ENCODE measurements at places on chromosomes 3 and 15.
A peak's percentile ranks its signal among the peaks of the same experiment; 100 is the strongest.

DNA sequence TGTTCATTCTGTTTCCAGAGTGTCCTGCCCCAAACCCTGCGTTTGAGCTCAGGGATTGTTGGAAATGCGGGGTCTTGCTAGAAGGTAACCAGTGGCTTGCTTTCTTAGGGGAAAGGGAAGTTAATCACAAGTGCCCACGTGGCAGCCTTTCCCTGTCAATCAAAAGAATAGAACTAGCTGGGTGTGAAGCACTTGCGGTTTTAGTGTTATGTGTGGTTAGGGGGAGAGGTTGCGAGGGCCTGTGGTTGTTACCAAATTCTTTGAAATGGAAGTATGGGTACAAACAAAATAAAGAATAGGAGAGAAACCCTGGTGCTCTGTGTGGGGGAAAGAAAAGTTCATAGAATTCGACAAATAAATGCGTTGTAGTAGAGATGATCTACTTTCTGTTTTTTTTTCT lies 67.6 kb downstream of the FNDC3B start:
- DNase-seq, result no peak

- no peak for DNase-seq
Measured at GRCh38 chr3:138084196-138084595, 31.2 kb downstream of the DZIP1L start.

DNA sequence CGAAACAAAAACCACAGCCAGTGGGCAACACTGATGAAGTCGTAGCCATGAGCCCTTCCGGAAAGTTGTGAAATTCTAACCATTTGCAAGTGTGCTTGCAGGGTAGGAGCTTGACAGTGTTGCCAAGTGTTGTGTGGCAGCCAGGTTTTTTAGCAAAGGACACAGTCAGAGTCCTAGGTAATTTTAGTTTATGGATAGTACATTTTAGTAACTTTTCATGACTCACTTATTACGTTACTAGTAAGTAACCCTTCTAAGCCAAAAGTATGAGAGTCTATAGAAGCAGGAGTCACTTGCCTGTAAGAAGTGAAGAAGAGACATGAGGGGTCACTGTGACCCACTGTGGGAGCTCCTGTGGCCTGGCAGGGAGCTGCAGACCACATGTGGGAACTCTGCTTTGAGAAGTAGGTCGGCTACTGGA lies 54.8 kb upstream of the ADPGK start:
- no peak for DNase-seq

DNA sequence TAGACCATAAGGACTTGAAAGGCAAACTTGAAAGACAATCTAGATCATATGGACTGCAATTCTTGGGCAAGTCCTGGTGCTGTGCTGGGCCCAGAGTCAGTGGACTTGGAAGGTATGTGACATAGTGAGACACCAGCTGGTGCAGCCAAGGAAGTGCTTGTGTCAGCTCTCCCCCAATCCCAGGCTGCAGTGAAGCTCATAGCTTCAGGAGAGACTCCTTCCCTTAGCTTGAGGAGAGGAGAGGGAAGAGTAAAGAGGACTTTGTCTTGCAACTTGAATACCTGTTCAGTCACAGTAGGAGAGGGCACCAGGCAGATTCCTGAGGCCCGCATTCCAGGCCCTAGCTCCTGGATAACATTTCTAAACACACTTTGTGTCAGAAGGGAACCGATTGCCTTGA lies 127.4 kb upstream of the ZPLD1 start:
- no peak for DNase-seq

DNA sequence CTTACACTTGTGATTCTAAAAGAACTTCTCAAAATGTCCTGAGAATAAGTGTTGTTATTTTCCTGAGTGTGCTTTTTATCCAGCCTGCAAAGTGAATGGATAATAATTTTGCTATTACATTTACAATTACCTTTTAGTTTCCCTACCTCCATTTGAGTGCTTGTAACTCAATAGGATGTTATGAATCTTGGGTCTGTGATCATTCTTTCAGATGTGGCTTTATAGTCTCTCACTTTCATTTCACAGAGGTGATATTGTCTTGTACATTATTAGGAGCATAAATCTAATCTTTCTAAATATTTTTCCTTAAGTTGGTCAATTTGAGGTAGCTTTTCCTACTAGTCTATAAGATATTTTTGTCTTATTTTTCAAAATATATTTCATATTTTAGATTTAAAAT lies 386.3 kb upstream of the EPHA6 start:
- DNase-seq, result no peak

DNA sequence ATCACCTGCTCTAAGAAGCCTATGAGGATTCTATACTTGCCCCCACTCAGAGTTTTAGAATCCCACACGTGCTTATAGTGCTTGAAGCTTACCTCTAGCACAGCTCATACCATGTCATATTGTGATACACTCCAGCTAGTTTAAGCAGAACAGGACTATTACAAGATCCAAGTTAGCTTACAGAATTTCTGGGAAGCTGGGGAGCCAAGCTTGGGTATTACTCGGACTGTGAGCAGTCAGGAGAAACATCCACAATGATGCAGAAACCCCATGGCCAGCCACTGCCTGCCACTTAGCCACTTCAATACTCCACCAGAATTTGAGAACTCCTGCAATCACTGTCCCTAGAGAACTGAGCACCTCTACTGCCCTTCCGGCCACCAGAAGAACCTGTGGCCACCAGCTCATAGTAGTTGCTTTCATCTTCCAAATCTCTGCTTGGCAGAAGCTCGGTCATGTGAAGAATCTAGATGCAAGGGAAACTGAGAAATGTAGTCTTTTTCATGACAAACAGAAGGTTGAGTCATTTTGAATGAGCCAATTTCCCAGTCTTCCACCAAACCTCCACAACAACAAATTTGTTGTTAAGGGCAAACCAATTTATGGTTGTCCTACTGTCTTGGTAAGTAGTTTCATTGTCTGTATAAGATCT lies 27.7 kb upstream of the SSR3 start:
- DNase-seq, result no peak

GRCh38 chr3:45874677-45875346 lies 11.5 kb upstream of the CCR9 start:
- DNase-seq, result no peak

DNA sequence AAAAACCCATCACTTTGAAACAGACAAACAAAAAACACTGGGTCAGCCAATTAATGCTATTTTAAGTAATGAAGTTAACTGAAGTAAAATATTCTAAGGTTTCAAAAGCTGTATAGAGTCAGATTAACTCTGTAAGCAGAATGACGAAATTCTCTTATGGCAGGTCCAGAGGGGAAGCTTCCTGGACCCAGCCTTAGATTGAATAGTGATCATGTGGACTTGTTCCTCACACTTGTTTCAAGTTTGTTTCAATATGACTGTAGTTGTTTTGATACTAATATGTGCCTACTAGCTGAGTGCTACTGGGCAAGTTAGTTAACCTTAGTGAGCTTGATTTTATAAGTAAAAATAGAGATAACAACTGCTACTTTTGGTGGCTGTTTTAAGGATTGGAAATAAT lies 32.6 kb downstream of the PLS1 start:
- DNase-seq, result no peak

DNA sequence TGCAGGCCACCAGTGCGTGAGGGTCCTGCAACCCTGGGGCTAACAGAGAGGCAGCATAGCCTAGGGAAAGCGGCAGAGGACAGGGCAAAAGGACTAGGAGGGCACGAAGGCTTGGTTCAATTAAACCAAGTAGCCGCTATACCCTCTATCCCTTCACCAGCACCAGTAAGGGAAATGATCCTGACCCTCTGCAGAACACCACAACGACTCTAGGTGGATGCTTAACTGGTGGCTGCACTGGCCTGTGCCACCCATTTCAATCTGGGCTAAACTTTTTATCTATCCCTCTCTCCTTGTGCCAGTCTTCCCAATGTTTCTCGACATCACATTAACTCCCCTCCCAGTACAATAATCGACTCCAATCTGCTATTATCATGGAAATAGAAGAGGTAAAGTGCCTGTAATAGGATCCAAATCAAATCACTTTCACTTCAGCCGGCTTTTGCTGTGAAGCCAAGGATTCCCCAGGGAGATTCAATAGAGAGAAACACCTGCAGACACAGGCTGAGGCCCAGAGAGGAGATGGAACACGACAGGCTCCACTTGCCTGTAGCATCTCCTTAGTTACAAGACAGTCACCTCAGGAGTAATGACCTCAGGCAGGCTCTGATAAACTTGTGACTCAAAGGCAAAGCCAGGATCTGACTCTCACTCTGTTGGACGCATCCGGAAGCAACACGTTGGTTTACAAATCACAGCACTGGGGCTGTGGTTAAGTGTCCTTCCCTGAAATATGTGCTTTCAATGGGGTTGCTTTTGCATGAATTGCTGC lies 791.6 kb upstream of the ARRDC4 start:
- DNase-seq, result no peak

- DNase-seq, result peak; percentile 43
Measured at GRCh38 chr15:29925227-29926082, 103.2 kb upstream of the TJP1 start.

DNA sequence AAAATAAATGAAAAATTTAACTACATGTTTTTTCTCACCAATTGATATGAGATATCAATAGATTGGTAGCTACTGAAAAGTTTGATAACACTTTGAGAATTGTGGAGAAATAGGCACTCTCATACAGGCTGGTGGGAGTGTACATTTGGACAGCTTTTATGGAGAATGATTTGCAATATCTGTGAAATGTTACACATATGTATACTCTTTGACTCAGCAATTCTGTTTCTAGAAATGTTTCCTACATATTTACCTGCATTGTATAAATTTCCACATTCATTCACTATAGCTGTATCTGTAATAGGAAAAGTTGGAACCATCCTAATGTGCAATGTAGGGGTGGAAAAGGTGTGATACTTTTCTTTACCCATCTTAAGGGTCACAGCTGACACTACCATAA lies 1.9 kb upstream of the KIF23 start:
- no peak for DNase-seq

GRCh38 chr15:99130314-99130713 lies 25.4 kb downstream of the SYNM start:
- DNase-seq, result no peak

- DNase-seq, result no peak
Measured at GRCh38 chr15:76979996-76980520, 14.9 kb upstream of the PSTPIP1 start.

DNA sequence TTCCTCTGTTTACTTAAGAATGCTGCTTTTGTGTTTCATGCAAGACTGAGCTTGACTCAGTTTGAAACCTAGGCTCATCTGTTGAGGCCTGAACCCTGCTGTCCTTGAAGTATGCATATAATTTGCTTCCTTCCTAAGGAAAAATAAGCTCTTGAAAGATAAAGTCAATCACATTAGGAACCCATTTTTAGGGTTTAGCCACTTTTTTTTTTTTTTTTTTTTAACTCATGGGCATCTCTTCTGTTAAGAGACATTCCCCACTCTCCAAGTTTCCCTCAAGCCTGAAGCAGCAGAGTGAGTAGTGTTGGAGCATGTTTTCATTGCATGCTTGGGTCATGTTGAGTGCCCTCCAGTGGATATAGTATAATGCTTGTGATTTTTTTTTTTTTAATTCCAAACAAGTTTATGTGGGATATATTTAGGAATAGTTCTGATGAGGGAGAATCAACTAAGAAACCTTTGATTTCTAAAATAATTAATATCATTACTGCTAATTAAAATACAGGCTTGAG lies 3.6 kb downstream of the CTNNB1 start:
- DNase-seq, result no peak

GRCh38 chr3:156788846-156789245 lies 37.3 kb upstream of the LEKR1 start:
- no peak for DNase-seq

DNA sequence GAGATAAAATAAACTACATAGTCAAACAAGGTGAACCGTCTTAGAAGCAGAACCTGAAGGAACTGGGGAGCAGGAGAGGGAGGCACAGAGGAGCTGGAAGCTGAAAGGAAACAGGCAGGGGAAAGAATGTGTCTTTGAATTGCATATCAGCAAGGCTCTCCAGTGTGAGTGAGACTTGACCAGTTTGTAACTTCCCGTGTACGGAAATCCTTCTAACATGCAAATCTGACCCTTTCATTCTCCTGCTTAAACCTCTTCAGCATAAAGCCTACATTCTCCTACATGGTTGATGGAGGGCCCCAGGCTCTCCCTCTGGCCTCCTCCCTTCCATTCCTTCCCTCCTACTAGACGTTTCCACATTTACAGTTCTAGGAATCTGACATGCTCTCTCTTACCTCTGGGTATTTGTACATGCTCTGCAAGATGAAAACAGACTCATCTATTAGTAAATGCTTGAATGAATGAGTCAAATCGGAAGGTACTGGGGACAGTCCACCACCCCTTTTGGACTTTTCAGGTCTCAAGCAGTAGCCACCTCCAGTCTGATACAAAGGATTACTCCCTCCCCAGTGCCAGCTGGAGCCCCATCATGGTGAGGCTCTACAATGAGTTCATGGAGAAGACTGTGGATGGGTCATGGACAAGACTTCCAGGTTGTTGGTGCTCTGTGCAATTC lies 6.1 kb upstream of the SLC25A38 start:
- DNase-seq, result no peak

DNA sequence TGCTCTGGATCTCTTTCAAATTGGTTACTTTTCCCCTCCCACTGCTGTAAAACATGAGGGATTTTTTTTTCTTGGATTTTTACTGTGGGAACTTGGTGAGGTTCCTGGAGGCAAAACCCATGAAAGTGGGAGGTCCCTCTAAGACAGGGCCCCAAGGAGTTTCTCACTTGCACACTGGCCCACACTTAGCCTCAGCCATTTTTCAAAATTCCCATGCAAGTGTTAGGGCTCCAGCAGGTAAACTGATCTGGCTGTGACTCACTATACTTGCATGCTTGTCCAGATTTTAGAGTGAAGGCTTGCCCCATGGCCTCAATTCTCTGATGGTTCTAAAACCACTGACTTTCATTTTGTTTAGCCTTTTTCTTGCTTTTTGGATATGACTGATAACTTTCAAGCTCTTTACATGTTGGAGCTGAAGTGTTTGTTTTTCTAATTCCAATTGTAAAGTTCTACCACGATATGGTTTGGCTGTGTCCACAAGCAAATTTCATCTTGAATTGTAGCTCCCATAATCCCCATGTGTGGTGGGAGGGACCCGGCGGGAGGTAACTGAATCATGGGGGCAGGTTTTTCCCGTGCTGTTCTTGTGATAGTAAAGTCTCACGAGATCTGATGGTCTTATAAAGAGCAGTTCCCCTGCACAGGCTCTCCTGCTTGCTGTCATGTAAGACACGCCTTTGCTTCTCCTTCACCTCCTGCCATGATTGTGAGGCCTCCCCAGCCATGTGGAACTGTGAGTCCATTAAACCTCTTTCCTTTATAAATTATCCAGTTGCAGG lies 37.7 kb downstream of the MCCC1 start:
- no peak for DNase-seq

DNA sequence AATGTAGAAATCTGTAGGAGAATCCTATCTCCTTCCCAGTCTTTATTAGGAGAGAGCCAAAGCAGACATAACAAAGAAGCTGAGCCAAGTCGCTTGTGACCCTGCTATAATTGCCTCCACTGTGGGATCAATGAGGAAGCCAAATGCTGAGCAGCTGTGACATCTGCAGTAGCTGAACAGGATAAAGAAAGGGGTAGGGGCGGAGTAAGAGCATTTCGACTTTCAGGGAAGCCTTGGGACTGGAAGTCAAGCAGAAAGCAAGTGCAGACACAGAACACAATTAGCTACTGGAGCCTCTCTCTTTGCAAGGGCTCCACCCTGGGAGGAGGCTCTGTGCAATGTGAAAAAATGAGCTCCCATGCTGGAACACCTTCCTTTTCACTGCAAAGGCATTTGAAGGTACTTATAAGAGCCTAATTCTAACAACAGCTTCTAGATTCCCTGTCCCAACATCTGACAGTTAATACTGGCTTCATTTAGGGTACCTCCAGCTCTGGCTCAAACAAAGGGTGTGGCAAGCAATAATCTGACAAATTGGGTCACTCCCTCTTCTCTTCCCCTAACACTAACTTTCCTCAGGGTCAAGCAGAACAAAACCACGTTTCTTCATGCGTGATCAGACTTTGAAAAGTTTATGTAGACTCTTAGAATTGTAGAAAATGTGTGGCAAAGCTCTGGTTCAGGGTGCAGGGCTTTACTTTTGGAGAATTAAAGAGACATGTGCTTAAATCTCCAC lies 166.4 kb downstream of the CADPS start:
- DNase-seq, result no peak

Data from mesothelial cell of epicardium (in vitro differentiated cells).